ENCODE measurements at places on chromosomes 16 and 17.

- DNase-seq = no peak
Observed at GRCh38 chr16:3106205-3106928, 6.0 kb upstream of the ZNF205 start.

- DNase-seq = no peak
Observed at GRCh38 chr17:67290711-67291291, 45.8 kb upstream of the HELZ start.

- no peak for DNase-seq
Observed at GRCh38 chr17:14693382-14693781, 392.5 kb downstream of the HS3ST3B1 start.

- DNase-seq = no peak
Observed at GRCh38 chr16:21222495-21223337, 10.8 kb upstream of the ANKS4B start.

GRCh38 chr16:30350134-30350871 is 4.8 kb downstream of the CD2BP2 start:
- DNase-seq = no peak

- no peak for DNase-seq
Observed at GRCh38 chr16:30407102-30407803, at the start of gene ZNF771. Gene ZNF771, plus strand, starts transcription at chr16:30407606. Its CDS starts 448 bp downstream, at chr16:30408054.

DNA sequence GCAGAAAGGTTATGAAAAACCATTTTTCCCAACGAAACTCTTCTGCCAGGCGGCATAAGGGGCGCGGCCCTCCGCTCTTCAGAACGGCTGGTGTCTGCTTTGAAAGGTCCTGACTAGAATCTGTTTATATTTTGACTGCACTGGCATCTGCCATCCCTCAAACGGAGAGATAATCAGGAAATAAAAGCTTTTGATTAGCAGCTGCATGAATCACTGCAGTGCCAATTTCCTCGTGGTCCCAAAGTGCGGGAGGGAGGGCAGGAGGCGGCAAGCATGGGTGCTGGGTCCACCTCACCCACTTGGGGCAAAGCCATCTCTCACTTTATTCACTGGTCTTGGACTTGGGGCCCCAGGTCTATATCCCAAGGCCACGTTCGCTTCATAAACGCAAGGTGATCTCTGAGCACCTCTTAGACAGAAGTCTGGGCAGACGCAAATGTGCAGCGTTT is 49.7 kb downstream of the TBC1D16 start:
- DNase-seq = no peak

- no peak for DNase-seq
Observed at GRCh38 chr16:22030087-22030812, 22.3 kb downstream of the MOSMO start.

- DNase-seq = no peak
Observed at GRCh38 chr16:53849994-53850393, 146.0 kb downstream of the FTO start.

DNA sequence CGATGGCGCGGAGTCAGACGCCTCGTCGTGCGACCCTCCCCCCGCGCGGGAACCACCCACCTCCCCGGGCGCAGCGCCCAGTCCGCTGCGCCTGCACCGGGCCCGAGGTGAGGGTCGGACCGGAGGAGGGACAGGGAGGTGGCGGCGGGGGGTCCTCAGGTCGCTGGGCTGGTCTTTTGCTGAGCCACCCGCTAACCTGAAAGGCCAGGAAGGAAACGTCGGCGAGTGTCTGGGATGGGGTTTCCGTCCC is 4.9 kb downstream of the TBX2 start:
- DNase-seq = no peak

GRCh38 chr17:34261568-34262337 is 6.7 kb downstream of the CCL2 start:
- no peak for DNase-seq

Measured in HFF-Myc (cell line).